ENCODE measurements at places on chromosomes 12 and 14.

GRCh38 chr12:68224613-68225285 lies 861 bp downstream of the IL26 start:
- peak; percentile 75 for DNase-seq

DNA sequence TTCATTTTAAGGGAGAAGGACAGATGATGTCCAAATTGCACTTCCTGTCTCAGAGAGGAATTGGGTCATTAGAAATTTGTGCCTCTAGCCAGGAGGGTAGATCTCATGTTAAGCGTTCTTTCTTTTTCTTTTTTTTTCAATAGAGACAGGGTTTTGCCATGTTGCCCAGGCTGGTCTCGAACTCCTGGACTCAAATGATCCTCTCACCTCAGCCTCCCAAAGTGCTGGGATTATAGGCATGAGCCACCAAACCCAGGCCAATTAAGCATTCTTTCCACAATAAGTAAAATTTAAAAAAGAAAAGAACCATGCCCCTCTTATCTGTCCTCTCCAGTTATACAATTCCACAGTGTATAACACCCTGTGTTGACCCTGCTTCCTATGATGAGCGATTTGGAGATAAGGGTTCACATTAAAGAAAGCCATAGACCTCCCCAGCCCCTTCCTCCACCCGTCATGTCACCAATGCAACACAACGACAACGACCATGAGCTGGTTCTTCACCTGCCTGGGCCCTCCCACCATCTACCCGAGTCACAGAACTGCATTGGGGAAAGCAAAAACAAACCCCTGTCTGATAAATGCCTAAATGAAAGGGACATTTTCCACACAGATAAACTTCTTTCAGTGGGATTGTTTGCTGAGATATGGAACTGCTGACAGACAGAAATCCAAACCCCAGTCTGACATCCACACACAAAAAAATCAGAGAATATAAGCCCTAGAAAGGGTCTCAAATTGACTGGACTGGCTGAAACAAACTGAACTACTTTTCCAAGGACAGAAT lies 37.3 kb downstream of the SSH1 start:
- DNase-seq, result no peak

DNA sequence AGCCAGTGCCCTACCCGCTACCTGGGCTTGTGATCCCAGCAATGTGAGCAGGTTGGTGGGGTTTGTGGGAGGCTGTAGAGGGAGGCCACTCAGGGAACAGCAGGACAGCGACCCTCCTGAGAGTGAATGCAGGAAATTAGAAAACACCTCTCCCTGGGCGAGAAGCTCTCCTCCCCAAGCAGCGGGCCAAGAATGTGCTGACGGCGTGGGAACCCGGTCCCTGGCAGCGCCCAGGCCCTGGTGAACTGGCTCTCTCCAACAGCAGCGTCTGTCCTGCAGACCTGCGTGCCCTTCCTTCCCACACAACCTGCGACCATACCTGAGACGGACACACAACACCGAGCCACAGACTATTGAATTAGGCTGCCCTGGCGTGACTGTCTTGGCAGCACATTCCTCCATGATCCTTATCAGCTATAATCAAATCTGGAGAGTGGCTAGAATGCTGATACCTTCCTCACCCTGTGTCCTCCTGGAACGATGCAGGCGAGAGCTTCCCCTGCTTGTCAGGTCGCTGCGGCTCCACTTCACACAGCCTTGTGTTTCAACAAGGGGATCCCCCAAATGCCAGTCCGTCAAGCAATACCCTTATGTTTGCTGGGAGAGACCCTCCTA lies 114.8 kb upstream of the GSC start:
- no peak for DNase-seq

DNA sequence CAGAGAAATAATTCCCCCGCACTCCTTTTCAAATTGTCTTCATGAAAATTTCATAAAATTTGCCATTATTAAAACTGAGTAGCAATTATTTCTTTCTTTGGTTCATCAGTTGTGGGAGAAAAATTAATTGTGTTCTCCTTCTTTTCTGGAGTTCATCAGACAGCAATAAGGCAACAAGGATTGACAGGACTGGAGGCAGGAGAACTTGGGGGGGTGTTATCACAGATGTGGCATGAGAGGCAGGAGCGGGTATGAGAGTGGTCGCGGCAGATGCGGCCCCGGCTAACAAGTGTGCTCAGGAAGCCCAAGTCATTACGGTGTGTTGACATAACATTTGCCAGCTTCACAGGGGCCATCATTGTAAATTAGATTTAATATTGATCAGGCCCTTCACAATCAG lies 306.6 kb upstream of the TMPO start:
- DNase-seq, result no peak

GRCh38 chr12:58161773-58162172 lies 220.4 kb downstream of the ATP23 start:
- DNase-seq, result no peak

GRCh38 chr14:58785701-58786100 lies 147.9 kb downstream of the DACT1 start:
- no peak for DNase-seq

- no peak for DNase-seq
These were observed 24.4 kb downstream of the MAP3K9 start for GRCh38 chr14:70784886-70785285.

DNA sequence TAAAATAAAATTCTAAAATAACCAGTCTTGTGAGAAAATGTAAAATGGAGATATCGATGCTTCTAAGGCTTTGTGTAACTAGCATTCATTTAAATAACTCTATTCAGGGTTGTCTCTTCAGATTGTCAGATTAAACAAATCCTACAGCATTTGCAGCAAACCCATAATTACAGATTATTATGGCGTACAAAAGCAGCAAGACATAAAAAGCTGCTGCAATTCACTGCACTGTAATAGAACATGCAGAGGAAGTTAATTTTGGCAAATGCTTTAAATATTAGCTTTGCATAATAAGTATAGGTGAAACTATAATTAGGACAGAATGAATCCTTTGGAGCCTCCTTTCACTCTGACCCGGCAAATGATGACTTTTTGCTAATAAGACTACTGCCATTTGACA lies 98.3 kb downstream of the INSM2 start:
- no peak for DNase-seq

GRCh38 chr14:72965249-72965648 lies 39.0 kb downstream of the DCAF4 start:
- peak; percentile 40 for DNase-seq

DNA sequence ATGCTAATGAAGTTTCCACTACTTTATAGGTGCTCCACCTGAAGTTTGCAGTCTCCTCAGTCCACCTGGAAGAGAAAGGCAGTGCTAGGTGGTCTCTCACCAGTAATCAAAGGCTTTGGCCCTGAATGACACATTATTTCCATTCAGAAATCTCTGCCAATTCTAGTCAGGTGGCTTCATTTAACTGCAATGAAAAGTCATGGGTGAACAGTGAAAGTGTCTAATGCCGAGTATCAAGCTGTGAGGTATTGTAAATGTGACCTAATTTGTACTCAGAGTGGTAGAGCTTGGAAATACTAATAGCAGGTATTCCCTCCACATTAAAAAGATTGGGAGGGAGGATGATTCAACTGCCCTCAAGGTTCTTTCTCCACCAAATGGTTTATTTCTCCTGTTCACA lies 220.9 kb upstream of the LRFN5 start:
- no peak for DNase-seq

DNA sequence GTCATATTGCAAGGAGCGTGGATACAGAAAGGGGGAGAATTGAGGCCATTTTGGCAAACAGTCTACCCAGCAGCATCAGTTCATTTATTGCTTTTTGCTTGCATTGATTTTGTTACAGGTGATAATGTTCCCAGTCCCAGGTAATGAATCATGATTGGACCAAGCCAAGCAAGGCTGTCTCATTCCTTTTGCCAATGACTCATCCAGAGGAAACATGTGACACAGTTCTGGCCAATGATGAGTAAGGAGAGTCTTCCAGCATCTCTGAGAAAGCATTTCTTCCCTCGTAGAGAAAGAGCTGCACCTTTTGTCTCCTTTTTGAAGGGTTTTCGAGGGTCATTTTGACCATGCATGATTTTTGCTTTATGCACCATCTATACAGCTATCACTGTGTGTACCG lies 68.2 kb downstream of the SLC15A4 start:
- no peak for DNase-seq

GRCh38 chr14:61154641-61155040 lies 126.5 kb downstream of the TMEM30B start:
- no peak for DNase-seq

All from EL (cell line).